ENCODE measurements at places on chromosomes 7 and 10.

GRCh38 chr7:101691822-101692384 lies 62.8 kb upstream of the MYL10 start:
- DNase-seq: no peak

DNA sequence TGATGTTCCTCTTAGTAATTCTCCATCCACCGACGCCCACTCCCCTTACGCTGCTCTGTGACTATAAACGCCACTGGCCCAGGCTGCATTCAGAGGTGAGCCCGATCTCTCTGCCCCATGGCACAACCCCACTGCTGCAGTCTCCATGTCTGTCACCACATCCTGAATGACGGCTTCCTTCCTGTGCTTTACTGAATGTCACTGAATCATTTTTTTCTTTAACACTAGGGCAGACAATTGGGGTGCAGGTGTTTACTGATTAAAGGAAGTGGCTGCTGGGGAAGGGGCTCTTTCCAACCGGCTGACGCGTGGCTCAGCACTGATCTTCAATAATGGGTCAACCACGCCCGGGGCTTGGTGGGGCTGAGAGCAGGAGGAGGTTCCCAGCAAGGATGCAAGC lies 208.3 kb downstream of the USP6NL start:
- no peak for DNase-seq

- peak; percentile 92 for DNase-seq
Observed at GRCh38 chr10:70233109-70233938, at the start of gene PPA1. Gene PPA1, minus strand, starts transcription at chr10:70233429. Its CDS starts 102 bp downstream, at chr10:70233327.

DNA sequence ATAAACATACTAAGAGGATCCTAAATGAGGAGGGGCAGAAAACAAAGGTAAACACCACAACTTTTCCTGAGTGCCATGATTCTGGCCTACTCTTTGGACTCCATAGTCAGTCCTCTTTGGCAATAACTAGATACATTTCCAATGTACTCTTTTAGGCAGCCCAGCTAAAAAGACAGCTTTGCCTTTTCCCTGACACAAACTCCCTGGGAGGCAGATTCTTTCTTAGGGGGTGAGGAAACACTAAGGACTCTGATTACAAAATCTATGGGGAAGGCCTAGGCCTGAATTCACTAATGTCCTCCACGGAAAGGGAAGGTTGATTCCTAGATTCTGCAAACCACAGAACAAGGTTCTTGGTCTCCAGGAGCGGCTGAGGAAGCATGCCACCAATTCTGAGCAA lies 25.8 kb downstream of the FBXW4 start:
- no peak for DNase-seq

GRCh38 chr7:85215098-85215497 lies 28.2 kb upstream of the SEMA3D start:
- DNase-seq: no peak

DNA sequence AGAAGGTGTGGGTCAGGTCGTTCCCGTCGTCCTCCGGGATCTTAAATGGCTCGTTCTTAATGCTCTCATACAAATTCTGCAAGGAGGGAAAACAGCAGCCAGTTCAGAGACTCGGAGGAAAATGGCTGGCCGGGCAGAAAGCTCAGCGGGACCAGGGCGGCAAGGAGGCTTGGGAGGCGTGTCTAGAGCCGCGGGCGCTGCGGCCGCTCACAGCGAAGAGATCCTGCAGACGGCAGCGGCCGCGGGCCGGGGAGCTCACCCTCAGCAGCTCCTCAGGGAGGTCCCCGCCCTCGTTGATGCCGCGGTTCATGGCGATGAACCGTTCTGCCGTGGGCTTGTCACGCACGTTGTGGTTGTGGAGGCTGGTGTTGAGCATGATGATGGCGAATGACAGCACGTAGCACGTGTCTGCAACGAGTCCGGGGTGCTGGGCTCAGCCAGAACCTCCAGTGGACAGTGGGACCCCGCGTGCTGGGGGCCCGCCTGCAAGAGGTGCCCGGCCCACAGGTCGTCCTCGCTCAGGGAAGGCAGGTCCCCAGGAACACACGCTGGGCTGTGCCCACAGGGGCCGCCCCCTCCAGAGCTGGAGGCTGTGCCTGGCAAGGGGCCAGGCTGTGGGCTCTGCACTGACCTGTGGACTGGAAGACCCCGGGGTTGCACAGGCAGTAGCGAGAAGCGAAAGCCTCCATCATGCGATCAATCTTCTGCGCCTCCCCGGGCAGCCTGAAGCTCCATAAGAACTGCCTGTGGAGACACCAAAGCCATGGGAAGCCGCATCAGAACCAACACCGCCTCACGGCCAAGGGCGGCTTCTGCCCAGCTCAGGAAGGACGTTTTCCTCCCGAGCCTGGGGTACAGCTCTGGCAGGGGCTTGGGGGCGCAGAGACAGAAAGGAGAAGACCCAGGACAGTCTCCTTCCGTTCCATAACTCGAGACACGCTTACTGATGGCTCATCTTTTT lies 101.6 kb downstream of the CYTH3 start:
- DNase-seq: no peak

DNA sequence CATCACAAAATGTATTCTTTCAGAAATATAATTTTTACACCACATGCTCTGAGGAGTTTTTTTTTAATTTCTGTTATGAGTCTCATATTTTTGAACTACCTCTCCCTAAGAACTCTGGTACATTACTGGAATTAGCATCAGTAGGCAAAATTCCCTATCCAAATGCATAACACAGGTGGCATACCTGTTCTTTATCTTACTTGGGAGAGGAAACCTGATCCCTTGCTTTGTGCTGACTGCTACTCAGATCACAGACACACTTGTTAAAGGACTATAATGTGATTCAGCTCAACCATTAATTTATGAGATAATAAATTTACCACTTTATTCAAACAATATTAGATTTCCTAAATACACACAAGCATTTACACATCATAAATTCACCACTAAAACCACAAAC lies 617.2 kb downstream of the GRM8 start:
- no peak for DNase-seq

GRCh38 chr10:127578259-127578960 lies 29.3 kb downstream of the NPS start:
- no peak for DNase-seq

- no peak for DNase-seq
Observed at GRCh38 chr7:39582536-39582935, 16.3 kb downstream of the YAE1 start.

DNA sequence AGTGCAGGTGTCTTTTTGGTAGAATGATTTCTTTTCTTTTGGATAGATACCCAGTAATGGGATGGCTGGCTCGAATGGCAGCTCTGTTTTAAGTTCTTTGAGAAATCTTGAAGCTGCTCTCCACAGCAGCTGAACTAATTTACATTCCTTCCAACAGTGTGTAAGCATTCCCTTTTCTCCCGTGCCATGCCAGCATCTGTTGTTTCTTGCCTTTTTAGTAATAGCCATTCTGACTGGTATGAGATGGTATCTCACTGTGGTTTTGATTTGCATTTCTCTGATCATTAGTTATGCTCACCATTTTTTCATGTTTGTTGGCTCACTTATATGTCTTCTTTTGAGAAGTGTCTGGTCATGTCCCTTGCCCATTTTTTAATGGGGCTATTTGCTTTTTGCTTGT lies 486.3 kb downstream of the GALNT17 start:
- DNase-seq: no peak

- no peak for DNase-seq
Observed at GRCh38 chr7:42852531-42852930, 59.3 kb downstream of the C7orf25 start.

- DNase-seq: no peak
Observed at GRCh38 chr7:132343199-132343598, 233.1 kb downstream of the PLXNA4 start.

DNA sequence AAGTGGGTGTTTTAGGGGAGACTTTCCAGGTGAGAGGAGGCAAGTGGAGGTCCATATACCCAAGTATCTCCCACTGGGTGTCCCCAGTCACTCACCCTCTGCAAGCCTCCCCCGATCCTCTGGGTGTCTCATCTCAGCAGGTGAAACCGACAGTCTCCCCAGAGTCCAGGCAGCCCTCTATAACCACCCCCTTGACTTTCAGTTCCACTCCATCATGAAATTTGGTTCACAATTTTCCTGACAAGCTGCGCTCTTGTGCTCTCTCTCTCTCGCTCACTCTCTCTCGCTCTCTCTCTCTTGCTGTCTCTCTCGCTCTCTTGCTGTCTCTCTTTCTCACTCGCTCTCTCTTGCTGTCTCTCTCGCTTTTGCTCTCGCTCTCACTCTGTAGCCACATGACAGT lies 8.1 kb upstream of the RABGEF1 start:
- DNase-seq: no peak

DNA sequence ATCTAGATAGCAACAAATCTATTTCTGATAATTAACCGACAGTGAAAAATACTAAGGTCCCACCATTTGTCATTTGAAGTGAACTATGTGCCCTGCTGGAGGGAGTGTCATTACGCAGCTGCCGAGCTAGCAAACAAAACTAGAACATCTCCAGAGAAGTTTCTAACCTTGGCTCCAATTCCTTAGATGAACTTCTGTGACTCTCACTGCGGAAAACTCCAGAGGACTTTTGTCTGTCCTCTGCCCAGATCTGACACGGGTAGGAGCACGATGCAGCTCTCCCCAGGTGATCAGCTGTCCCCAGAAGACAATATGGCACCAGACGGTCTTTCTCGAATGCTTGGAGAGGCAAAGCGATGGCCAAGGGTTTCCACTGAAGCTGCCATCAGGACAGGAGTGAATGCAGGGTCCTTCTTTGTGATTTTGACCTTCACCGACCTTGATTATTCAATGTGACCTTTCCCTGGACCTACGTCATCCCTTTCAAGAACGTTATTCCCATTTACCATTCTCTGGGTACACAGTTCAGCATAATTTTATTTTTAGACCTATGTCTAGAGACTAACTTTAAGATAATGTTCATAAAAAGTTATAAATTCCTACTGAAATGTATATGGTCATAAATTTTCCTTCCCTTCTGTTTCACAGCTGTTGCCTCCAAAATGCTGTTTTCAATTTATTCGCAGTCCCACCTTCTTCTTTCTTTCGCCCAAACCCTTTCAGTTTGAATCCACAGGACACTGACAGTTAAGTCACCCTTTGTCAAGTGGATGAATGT lies 116.7 kb upstream of the C7orf33 start:
- DNase-seq: no peak

DNA sequence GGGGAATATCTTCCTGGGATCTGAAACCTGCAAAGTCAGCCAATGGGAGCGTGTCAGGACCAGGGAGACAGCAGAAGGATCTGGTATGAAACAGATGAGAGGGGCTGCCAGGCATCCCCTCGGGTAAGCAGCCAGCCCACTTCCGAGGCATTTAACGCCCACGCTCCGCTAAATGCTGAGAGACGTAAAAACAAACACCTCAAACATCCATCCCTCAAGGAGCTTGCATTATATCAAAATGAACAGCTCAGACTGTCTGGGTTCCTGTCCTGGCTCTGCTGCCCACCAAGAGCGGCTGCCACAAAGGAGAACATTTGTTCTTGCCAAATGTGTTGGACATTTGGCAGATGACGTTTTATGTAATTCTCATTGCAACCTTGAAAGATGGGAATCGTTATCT lies 7.0 kb upstream of the SERPINE1 start:
- no peak for DNase-seq

- no peak for DNase-seq
Observed at GRCh38 chr7:152743600-152743999, 16.0 kb upstream of the ACTR3B start.

DNA sequence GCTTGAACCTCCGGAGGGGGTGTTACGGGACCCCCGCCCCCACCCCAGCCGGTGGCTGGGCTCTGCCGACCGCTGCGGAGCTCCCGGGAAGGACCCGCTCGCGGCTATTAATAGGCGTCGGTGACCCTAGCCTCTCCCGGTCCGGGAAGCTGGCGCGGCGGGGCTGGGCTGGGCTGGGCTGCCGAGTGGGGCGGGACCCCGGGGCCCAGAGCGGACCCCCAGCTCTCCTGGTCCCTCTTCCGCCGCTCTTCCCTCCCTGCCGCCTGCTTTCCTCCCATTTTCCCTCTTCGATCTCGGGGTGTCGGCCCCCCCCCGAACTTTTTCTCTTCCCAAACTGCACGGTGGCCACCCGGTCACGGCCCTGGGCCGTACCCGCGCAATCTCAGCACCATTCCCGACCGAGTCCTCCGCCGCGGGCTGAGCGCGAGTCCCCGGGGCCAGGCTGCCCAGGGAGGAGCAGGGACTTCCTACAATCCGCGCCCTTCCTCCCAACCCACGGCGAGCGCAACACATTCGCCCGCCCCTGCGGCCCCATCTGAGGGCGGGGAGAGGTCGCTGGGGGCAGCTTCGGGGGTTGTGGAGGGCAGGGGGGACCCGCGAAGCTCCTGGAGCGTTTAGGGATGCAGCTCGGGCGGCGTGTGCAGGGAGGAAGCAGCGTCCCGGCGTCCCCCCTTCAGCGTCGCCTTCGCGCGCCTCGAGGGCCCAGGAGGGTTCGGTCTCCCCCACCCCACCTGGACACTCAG lies 3.1 kb upstream of the ELFN1 start:
- no peak for DNase-seq

DNA sequence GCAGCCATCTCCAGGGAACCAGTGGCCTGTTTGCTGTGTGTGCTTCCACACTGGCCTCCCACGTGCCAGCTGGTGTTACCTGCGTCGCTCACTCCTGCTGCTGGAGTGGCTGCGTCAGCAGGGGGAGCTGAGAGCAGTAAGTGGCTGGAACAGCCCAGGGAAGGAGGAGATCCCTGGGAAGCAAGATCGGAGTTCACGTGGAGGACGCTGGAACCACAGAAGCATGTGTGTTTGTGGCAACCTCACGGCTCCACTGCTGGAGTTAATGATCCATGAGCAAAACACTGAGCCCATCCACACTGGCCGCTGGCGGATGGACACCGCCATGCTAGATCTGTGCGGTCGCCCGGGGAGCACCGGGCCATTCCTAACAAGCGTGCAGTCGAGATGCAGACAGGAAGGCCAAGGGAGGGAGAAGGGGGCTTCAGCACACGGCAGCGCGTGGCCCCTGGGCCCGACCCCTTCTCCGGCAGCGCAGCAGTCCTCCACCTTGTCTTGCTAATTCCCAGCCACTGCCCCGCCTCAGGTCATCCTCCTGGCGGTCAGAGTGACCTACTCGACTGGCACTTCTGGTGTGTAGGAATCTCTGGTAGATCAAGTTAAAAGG lies 68.5 kb upstream of the EEPD1 start:
- DNase-seq: peak; percentile 11

GRCh38 chr10:84114088-84114667 lies 25.1 kb upstream of the GHITM start:
- no peak for DNase-seq

All from GM04504 (cell line).